ENCODE measurements at places on chromosomes 12 and 14.

DNA sequence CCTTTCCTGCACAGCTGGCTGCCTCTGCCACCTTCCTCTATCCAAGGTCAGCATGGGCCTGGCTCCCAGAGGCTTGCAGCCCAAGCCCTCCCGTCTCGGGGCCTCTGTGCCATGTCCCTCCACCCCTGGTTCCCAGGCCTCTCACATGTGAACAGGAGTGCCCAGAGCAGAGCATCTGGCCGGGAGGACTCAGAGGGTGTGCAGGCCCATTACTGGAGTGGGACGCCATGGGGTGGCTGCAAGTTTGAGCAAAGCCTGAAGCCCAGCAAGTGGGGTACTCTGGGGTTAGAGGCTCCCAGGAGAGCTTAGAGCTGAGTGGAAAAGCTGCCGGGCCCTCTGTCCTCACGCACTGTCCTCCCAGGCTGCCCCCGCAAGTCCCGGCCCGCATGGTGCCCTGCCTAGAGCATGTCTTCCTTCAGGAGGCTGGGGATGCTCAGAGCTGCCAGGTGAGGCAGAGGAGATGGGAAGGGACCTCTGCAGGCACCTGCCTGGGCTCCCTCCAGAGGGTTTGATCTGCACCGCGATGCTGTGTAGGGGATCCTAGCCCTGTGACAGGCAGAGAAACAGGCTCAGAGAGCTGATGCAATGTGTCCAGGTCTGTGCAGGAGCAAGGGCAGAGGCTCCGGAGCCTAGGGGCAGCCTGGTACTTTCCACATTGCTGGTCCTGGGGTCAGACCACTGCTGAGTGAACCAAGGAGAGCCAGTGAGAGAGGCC lies 39.8 kb downstream of the DIO3 start:
- no peak for DNase-seq

DNA sequence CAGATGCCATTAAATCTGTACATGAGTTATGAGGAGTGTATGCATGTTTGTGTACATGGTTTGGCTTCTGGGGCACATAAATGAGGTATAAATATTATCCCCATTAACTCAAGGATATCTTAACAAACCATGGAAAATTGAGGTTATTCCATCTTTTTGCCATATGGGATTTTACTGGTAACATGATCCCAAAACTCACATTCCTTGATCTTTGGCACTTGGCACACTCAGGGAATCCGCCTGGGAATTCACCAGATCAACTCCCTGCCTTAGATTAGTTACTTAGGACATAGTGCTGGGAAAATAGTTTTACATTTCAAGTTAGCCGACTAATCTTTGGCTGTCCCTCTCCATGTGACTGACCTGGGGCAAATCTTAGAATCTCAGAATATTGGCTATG lies 16.9 kb downstream of the CDKN1B start:
- DNase-seq, result peak; percentile 22

- DNase-seq, result no peak
Observed at GRCh38 chr12:102167821-102168604, 29.6 kb downstream of the PMCH start.

DNA sequence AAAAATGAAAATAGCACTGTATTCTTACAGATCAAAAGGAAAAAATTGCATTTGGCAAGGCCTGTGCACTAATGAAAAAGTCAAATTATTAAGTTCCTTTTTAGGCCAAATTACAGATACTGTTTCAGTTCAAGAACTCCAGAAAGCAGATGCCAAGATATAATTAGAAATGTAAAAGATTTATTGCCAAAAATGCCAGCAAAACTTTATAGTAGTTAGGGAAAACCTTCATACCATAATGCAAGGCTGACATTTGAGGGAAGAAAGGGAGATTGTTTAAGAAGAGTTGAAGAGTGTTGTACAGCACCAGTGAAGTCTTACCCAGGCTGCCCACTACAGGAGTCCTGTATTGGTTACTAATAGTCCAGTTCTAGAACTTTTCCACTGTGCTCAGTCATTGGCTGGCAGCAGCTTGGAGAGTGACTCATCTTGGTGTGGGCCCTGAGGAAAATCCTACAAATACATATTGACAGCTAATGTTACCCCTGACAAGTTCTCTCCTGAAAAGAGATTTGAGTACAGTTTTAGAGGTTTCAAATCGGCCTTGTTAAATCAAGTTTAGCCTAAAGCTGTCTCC lies 600.4 kb downstream of the C12orf50 start:
- DNase-seq, result no peak

- no peak for DNase-seq
Observed at GRCh38 chr12:64665514-64665913, 55.2 kb downstream of the RASSF3 start.

- no peak for DNase-seq
Observed at GRCh38 chr14:20460458-20461224, 593 bp downstream of the PIP4P1 start.

DNA sequence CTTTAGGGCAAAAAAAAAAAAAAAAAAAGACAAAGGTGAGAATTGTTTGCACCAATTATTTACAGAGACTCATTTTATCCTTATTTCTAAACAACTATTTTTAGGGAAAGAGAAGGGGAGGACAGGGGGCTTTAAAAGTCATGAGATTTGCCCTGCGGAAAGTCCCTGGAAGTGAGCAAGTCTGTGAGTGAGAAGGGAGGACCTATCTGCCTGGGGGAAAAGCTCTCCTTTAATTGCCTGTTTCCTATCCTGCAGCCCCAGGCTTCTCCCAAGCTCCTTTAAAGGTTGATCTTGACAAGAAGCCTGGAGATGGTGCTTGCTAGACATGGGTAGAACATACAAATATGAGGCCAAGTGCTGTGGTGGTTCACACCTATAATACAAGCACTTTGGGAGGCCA lies 8.3 kb upstream of the CHST11 start:
- DNase-seq, result no peak

DNA sequence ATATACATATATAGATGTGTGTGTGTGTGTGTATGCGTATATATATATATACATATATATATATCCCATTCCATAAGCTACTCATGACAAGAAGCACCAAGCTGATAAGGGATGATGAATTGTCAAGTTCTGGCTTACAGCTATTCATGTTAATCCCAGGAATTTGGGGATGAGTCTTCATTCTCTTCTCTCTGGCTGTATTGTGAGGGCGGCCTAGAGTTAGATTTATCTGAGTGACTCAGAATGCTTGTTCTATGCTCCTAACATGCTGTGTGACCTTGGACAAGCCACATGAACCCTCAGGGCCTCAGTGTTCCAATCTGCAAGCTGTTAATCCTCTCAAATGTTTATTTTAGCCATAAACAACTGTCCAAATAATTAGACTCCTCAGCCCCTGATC lies 749.0 kb downstream of the MED13L start:
- no peak for DNase-seq

GRCh38 chr12:57552306-57552651 lies 2.4 kb downstream of the KIF5A start:
- no peak for DNase-seq

DNA sequence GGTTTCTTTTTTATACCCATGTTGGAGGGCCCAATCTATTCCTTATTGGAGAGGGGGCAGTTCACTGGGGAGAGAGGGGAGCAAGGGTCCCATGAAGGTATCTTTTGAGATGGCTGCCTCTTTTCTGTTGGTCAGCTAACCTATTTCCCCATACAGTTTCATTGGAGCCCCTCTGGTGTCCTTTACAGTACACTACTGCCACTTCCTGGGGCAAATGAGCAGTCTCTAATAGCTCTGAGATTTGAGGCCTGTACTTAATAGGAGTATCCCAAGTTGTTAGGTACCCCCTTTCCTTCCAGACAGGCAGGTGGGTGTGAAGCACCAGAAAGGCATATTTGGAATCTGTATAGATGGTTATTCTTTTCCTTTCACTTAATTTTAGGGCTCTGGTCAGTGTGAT lies 41.3 kb upstream of the RNU6-8 start:
- no peak for DNase-seq

GRCh38 chr14:57816568-57817284 lies 49.2 kb downstream of the SLC35F4 start:
- no peak for DNase-seq

- DNase-seq, result no peak
Observed at GRCh38 chr14:92254786-92255185, 68.2 kb upstream of the SLC24A4 start.

DNA sequence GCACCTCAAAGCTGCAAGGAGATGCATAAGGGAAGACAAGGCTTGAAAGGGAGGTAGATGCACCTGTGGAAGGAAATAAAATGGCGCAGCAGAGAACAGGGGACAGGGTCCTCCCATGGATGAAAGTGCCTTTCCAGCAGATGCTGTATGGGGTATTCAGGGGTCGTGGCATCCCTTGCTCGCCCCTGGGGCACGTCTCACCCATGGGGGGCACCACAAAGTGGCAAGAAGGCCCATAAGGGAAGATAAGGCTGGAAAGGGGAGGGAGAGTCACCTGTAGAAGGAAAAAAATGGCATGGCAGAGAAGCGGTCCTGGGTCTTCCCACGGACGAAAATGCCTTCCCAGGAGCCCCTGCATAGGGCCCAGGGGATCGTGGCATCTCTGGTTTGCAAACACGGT lies 265.1 kb downstream of the ALG10 start:
- DNase-seq, result no peak

DNA sequence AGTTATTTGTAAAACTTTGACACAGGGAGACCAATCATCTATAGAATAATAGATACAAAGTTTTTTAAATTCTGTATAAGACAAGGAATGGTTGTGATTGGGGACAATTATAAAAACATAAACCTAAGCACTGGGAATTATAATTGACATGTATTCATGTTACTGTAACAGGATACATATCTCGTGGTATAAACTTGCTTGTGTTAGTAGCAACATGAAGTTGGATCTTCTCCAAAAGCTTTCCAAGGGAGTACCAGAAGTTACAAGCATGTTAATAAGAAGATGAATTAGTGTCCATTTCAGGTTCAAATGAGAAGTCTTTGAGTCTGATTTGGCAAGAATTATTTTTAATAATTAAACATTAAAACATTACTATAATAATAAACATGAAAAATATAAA lies 42.2 kb downstream of the CDKL1 start:
- no peak for DNase-seq

- no peak for DNase-seq
Observed at GRCh38 chr14:93100100-93100499, 15.6 kb downstream of the ITPK1 start.

DNA sequence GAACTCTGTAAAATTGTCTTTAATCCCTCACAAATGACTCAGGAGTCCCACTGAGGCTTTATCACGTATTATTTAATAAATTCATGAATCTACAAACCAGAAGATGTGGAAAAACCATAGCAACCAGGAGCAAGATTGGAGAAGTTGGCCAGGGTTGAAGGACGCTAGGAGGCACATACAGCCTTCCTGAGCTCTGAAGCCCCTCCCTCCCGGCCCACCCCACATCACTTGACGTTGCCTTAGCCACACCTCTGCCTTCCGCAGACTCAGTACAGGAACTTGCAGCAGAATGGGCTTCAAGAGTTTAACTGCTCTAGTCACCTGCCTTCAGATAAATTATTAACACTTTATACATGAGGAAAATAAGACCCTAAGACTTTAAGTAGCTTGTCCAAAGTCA lies 33.9 kb downstream of the SLC35F4 start:
- DNase-seq, result no peak

- DNase-seq, result no peak
Observed at GRCh38 chr14:52360831-52361230, 46.7 kb downstream of the PTGER2 start.

DNA sequence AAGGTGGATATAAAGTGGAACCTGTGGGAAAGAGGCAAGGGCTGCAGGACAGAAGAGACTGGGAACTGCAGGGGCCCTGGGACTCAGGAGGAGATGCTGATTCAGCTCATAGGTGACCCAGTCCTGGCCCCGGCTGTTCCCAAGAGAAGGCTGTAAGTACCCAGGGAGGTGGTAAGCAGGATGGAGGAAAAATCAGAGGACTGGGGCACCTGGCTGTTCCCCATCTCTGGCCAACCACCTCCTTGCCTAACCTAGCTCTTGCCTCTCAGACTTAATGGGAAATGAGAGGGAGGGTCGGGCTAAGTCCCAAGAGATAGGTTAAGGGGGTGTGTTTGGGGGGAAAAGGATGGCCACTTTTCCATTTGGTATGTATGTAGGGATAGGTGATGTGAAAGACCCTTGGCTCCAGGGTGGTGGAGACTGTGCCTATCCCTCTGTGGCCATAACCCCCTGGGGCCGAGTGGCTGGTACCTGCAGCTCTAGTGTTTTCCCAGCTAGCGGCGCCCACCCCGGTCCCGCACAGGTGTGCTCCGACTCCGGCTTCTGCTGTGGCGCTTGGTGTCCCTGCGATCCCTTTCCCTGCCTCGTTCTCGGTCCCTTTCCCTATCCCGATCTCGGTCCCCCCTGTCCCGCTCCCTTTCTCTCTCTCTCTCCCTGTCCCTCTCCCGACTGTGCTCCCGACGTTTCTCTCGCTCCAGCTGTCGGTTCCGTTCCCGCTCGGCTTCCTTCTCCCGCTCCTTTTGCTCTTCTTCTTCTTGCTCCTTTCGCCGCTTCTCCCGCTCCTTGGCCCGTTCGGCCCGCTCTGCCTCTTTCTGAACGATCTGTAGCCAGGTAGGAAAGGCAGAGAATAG lies 1.6 kb upstream of the CDH24 start:
- DNase-seq, result no peak

DNA sequence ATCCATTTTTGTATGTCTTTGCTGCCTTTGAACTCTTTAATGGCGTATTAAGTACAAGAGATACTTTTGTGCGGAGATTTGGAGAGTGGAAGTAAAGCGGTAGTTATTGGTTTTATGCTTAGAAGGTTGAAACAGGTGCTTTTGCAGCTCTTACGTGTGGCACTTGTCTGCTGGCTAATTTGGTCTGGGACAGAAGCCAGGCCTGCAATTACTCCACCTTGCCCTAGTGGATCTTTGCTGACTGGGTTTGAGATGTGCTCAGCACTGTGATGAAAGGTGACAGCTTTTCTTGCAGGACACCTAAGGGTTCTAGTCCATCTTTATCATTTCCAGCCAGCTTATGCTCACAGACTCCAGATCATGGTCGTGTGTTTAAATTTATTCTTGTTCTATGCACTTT lies 252.5 kb downstream of the RPL10L start:
- no peak for DNase-seq

DNA sequence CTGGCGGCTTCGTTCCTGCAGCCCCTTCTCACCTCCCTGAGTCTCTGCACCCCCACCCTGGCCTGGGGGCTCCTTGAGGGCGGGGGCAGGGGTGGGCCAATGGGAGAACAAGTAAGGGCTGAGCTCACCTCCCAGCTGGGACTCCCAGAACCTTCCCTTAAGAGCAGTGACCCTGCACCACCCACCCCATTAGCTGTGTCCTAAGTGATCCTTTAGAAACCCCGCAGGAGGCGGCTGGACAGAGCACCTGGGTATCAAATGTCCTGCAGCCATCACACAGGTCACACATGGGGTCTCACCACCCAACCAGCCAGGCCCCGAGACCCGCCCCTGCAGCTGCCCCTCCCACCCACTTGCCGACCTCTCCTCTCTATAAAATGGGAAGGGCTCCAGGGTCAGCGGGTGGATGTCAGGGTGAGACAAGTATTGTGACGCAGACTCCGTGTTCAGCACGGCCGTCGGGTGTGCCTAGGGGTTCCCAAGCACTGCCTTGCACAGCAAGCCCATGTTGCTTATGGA lies 151.2 kb upstream of the C14orf180 start:
- no peak for DNase-seq

- no peak for DNase-seq
Observed at GRCh38 chr14:92542766-92543554, 29.4 kb downstream of the RIN3 start.

GRCh38 chr12:16165506-16165905 lies 112.0 kb downstream of the SLC15A5 start:
- no peak for DNase-seq
